NCI-H1417 treated with DMSO at 0.1 percent for 48 hours (cell line): ENCODE measurements at places on chromosomes 7 and 10.

DNA sequence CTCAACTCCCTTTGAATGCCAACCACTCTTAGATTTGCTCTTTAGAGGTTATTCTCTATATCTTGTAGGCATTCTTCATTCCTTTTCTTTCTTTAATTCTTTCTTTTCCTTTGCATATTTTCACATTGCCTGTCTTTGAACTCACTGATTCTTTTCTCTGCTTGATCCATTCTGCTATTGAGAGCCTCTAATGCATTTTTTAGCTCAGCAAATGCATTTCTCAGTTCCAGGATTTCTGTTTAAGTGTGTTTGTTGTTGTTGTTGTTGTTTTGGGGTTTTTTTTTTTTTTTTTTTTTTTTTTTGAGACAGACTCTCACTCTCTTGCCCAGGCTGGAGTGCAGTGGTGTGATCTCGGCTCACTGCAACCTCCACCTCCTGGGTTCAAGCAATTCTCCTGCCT lies 71.6 kb downstream of the FBXL13 start:
- DNase-seq: no peak

GRCh38 chr7:43458330-43459018 lies 124.4 kb upstream of the STK17A start:
- DNase-seq: no peak

- DNase-seq: no peak
Observed at GRCh38 chr10:108427146-108427545, 1262.6 kb upstream of the SORCS1 start.

GRCh38 chr7:131109011-131109758 lies 218.5 kb upstream of the MKLN1 start:
- DNase-seq: no peak

DNA sequence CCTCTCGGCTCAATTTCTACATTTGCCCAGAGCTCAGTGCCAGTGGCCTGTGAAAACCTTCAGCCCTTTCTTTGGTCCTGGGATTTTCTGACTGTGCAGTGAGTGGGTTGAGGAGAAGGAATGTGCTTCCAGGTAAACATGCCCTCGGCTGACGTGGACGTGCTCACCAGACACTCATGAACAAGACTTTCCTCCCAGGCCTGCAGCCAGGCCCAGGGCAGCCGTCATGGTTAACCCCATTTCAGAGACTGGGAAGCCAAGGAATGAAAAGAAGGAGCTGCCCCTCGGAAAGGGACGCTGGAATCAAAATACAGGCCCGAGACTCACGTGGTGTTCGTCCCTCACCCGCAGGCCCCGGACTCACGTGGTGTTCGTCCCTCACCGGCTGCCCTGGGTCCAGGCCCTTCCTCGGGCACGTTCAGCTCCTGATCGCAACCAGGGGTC lies 8.8 kb upstream of the CALML5 start:
- DNase-seq: no peak

DNA sequence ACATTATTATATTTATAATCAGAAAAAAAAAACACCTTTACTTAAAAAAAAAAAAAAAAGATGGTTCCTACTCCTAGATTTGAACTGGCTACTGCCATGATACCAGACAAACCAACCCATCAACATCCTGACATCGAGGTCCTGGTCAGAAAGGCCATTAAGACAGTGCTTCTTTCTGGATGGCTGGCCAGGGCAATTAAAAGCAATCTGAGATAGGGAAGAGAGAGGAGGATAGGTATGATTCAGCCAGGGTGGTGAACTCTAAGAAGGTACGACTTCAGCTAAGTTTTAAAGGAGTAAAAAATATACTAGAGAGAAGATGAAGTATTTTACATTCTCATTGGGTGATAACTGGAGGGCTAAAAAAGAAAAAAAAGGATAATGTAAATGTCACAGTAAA lies 139.0 kb downstream of the DOCK4 start:
- no peak for DNase-seq

DNA sequence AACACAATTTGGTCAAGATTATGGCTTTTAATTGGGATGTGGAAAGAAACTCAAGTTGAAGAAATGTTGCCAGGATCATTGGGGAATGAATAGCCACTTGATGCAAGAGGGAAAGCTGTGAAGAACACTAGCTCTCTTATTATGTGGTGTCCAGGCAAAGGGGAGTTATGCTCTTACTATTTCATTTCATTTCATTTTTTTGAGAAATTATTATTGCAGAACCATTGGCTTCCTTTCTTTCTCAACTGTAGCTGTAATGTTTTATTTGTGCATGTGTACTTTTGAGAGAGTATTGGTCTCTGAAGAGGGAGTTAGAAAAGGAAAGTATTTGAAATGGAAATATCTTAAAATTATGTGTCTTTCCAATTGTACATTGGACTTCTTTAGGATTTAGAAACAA lies 312.6 kb upstream of the BMPER start:
- no peak for DNase-seq

- DNase-seq: no peak
Observed at GRCh38 chr7:127322351-127322750, 69.6 kb upstream of the GRM8 start.

- DNase-seq: no peak
Observed at GRCh38 chr7:149097088-149097487, 6.6 kb upstream of the ZNF786 start.

DNA sequence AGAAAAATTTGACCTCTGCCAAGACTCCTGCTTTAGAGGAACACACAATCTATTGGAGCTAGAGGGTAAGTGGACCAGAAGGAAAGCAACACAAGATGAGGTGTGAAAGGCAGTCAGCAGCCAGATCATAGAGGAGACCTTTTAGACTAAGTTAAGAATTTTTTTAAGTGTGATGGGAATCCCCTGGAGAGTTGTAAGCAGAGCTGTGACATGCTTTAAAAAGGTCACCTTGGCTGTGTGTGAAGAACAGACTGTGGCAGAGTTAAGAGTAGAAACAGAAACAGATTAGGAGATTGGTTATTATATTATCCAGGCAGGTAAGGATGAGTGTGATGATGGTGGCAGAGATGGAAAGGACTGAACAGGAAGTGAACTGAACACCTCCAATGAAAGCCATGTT lies 23.5 kb downstream of the CPEB3 start:
- no peak for DNase-seq
